ENCODE measurements at places on chromosomes 7 and 10.
A peak's percentile ranks its signal among the peaks of the same experiment; 100 is the strongest.

DNA sequence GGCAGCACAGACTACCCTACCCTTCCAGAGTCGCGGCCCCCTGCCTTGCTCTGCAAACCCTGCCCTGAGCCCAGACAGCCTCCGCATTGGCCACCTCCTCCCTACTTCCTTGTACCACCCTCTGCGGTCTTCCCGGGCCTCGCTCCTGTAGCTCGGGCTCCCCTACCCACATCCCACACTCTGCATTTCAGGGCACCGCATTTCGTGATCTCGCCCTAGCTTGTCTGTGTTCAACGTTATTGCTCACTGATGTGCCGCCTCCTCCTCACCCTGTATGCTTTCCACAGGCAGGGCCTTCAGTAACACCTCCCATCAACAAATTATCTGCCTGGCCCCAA, 6.6 kb downstream of the PDIA4 start:
- no peak for DNase-seq

- DNase-seq = peak; percentile 92
These were observed 348.0 kb downstream of the GPAM start for GRCh38 chr10:111835574-111835973.

GRCh38 chr7:134593530-134594392, 44.9 kb downstream of the AKR1B15 start:
- peak; percentile 97 for DNase-seq

DNA sequence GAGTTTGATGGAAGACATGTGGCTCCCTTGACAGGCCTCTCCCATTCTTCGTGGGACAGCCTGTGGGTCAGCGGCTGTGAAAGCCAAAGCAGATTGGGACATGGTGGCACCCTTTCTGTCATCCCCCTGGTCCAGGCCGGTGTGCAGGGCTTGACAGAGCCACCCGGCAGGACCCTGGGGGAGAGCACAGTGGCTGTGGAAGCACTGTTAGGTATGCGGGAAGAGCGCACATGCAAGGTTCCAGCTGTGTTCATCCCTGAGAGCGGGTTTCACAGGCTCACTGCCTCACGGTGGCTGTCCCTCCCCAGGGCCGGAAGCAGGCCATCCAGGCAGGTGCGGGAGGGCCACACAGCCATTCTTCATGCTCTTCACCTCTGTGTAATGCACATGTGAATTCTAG, 29.8 kb downstream of the SHH start:
- no peak for DNase-seq

DNA sequence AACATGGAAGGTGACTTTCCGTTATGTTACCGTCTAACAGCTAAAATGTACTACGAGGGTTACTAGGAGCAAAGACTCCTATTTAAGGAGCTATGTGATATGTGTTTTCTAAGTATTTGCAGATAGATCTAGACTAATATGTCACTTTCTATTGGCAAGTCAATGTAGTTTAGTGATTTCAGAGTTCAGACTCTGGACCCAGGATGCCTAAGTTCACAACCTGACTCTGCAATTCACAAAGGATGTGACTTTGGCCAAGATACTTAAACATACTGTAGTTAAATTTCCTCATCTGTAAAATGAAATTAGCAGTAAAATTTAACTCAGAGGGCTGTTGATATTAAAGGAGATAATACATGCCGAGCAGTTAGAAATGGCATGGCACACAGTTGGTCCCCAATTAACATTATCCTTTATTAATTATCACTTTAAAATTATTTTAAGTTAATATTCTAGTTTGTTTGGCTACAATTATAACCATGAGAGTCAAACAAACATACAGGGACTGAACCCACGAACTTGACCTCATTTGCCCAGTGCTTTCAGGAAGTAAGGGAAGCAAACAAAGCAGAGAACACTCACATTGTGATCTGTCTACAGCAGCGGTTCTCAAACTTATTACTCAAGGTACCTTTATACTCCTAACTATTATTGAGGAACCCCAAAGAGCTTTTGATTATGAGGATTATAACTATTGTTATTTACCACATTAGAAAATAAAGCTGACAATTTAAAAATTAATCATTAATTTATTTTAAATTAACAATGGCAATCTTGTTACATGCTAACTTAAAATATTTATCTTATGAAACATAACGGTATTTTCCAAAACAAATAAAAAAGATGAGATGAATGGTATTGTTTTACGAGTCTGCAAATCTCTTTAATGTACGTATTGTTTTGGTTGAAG, 94.4 kb downstream of the ANK3 start:
- no peak for DNase-seq

- DNase-seq = no peak
These were observed 220.6 kb upstream of the FOXK1 start for GRCh38 chr7:4461531-4461930.

- no peak for DNase-seq
These were observed 4.9 kb downstream of the ARMC10 start for GRCh38 chr7:103079836-103080235.

DNA sequence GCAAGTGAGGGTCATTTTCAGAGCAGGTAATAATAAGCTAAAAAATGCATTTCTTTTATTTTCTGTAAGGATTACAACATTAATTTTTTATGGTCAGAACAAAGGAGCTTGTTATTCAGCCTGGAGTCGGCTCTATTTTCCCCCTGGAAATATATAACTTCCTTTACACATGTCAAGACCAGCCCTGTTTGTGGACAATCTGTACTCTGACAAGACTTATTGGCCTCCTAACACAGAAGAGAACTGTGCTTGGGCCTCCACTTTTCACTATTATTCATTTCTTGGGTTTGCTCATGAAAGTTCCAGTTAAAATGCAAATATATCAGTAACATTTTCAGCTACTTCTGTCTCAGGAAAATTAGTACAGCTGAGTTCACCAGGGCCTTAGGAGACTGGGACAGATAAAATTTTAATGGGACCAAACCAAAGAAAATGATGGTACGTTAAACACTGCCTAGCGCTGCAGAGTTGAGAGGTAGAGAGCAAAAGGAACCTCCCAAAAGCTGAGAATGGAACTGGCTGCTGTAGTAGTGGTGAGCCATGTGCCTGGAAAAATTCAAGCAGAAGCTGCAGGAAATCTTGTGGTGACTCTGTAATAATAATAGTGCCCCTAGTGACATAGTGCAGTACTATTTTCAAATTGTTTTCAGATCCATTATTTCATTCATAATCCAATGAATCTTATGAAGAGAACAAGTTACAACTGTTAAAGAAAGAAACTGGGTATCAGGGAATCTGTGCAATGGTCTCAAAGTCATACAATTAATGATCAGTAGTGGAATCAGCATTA, 227.2 kb upstream of the KIAA1217 start:
- no peak for DNase-seq

DNA sequence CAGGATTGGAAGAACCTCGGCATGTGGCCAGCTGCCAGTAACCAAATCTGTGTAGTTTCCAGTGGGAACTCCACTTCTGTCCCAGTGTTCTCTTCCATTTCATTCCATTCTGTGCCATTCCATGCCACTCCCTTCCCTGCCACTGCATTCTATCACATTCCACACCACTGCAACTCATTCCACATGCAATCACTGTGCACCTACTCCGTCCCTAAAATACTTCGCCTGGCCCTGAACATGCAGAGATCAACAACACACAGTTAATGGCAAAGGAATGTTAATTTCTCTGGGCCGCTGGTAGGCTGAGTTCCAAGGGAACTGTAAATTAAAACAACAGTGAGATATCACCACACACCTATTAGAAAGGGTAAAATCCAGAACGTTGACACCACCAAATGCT, 64.8 kb downstream of the AKR1B1 start:
- DNase-seq = no peak

GRCh38 chr10:66799474-66799873, 126.4 kb upstream of the LRRTM3 start:
- DNase-seq = no peak

GRCh38 chr10:50937230-50937907, 51.9 kb upstream of the A1CF start:
- DNase-seq = peak; percentile 69

- DNase-seq = no peak
These were observed 11.4 kb downstream of the PWWP2B start for GRCh38 chr10:132408367-132408781.

DNA sequence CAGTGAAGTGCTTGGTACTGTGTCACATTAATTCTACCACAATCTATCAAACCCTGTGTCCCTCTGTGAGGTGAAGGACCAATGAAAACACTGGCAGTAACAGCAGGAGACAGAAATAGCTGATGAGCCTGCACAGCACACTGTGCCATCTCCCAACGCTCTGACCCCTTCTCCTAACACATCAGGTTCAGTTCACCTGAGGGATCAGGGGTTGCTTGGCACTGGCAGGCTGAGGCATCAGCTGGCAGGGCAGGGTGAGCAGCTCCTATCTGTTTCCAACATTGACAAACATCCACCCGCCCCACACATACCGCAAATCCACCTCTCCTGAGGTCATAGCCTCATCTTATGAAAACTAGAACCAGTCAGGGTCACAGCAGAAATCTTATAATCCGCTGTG, 120.9 kb downstream of the ICA1 start:
- no peak for DNase-seq

GRCh38 chr7:157548691-157549303, 212.0 kb downstream of the DNAJB6 start:
- no peak for DNase-seq

DNA sequence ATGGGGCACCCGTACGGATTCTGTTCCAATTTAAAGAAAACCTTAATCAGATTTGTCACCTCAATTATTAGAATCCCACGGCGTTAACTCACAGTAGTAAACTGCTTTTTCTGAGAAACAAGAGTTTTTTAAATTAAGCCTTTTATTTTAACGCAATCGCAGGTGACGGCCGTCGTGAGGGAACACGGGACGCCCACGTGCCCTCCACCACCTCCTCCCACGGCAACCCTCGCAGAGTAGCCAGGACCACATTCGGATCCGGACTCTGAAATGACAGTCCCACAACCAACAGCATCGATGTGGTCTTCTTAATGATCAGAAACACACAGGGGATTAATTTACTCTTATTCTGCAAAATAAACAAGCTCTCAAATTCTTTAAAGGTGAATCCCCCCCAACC, 22.0 kb upstream of the GPR146 start:
- no peak for DNase-seq

- no peak for DNase-seq
These were observed 395.4 kb upstream of the NFE2L3 start for GRCh38 chr7:25756601-25757000.

DNA sequence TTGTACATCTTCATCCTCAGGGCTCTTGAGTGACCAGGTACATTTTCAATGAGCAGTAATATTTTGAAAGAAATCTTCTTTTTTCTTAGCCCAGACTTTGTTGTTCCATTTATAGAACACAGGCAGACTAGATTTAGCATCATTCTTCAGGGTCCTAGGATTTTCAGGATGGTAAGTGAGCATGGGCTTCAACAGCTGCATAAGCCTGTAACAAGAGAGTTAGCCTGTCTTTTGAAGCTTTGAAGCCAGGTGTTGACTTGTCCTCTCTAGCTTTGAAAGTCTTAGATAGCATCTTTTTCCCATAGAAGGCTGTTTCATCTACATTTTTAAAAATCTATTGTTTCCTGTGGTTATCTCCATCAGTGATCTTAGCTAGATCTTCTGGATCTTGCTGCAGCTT, 4.5 kb upstream of the NDUFA5 start:
- DNase-seq = no peak

DNA sequence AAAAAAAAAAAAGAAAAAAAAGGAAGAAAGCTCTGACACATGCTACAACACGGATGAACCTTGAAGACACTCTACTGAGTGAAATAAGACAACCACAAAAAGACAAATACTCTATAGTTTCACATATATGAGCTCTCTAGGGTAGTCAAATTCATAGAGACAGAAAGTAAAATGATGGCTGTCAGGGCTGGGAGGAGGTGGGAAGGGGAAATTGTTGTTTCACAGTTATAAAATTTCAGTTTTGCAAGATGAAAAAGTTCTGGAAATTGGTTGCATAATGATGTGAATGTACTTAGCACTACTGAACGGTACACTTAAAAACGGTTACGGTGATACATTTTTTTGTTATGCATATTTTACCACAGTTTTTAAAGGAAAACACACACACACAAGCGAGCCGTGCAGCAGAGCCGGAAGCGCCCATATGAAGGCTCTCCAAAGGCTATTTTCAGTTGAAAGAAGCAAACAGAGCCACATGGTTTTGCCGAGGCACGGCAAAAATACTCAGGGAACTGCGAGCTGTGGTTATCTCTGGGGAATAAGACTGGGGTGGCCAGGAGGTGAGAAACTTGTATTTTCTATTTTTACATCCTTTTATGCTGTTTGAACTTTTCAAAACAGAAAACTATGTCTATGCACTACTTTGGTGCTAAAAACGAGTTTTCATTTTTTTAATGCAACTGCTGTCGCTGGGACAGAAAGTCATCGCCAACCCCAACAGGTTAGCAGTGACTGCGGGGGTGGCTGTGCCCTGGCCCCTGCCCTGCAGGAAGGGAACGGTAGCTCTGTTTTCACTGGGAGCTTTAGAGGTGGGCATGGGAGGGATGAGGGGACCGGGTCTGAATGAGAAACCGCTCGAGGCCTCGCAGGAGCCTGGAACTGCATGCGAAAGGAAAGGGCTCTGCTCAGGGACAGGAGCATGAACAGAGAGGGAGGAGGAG, 132.9 kb downstream of the OAT start:
- peak; percentile 53 for DNase-seq

GRCh38 chr7:9083837-9084236, 650.4 kb downstream of the NXPH1 start:
- DNase-seq = no peak

DNA sequence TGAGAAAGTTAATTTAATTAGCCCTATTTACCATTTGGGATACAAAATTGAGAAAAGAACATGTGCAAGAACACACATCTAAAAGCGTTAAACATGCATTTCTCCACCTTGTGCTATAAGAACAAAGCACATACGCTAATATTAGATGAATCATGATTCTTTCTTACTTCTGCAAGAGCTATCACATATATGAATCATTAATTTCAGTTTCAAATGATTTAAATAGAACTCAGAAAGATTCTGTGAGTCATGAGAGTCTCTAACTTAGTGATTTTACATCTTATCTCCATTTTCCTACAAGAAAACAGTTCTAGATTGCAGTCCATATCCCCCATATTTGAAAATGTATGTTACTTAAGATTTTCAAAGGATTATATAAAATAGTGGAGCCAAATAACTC, 173.9 kb downstream of the RNLS start:
- no peak for DNase-seq

DNA sequence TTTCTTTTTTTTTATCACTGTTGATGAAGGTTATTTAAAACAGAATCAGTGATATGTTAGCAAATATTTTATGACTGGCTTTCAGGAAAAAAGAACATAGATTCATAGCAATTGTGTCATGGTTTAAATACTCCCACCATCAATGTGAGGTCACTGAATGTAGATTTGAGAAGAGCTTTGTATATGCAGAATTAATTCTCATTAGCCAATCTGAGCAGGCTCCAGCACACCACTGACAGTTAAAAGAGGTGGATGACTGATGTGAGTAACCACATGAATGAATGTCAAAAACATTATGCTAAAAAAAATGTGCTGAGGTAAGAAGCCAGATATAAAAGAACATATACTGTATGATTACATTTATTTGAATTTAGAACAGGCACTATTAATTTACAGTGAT, 174.8 kb upstream of the KAT6B start:
- no peak for DNase-seq

- DNase-seq = no peak
These were observed 78.7 kb downstream of the FAM107B start for GRCh38 chr10:14695847-14696480.

- DNase-seq = no peak
These were observed 151.5 kb downstream of the HPSE2 start for GRCh38 chr10:99084161-99084560.

Measured in cardiac fibroblast (primary cell).